ENCODE measurements at places on chromosomes 7 and 10. TPM values are rescaled to one million over a fixed set of nuclear protein-coding genes. Genes with fewer than 3 reads are reported as not detected.

Gene SFMBT2
- 12.2 TPM for total RNA-seq

Gene TMEM229A
- 0.76 TPM for total RNA-seq

Gene PRLHR
- total RNA-seq, result not detected

Gene GPR158
- not detected for total RNA-seq

Gene CSTF2T
- 19.5 TPM for total RNA-seq

Gene SEPTIN7
- 211 TPM for total RNA-seq

Gene FAM221A
- 3.7 TPM for total RNA-seq

Gene VAX1
- total RNA-seq, result not detected

Gene PON1
- total RNA-seq, result not detected

Gene EN2
- 0.11 TPM for total RNA-seq

Gene KCNH2
- 163 TPM for total RNA-seq

Gene NACAD
- total RNA-seq, result 5.3 TPM

Gene CPN1
- not detected for total RNA-seq

Gene SYT15
- total RNA-seq, result 3.6 TPM

Gene CACNA2D1
- total RNA-seq, result 55.2 TPM

Gene ABI1
- total RNA-seq, result 26.7 TPM

Gene OR9A4
- total RNA-seq, result not detected

Gene VSTM4
- 21.4 TPM for total RNA-seq

Gene WASHC2A
- total RNA-seq, result 215 TPM
